ENCODE measurements at places on chromosomes 4 and X.

DNA sequence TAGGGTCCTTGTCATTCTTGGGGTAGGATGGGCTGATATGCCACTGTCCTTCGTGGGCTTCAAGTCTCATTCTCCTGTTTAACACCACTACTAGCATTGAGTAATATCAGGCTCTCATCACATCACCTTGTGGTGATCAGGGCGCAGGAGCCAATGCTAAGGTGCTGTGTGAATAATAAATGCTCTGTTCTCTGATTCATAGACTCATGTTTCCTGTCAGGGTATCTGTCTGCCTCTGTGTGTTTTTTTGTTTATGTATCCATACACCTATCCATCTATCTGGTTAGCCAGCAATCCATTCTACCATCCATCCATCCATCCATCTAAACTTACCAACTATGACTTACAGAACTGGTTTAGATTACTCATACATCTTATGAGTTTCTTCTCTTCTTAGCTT, 525.1 kb upstream of the ATOH1 start:
- no peak for DNase-seq

GRCh38 chr4:152808670-152809069, 28.9 kb downstream of the ARFIP1 start:
- DNase-seq = no peak

DNA sequence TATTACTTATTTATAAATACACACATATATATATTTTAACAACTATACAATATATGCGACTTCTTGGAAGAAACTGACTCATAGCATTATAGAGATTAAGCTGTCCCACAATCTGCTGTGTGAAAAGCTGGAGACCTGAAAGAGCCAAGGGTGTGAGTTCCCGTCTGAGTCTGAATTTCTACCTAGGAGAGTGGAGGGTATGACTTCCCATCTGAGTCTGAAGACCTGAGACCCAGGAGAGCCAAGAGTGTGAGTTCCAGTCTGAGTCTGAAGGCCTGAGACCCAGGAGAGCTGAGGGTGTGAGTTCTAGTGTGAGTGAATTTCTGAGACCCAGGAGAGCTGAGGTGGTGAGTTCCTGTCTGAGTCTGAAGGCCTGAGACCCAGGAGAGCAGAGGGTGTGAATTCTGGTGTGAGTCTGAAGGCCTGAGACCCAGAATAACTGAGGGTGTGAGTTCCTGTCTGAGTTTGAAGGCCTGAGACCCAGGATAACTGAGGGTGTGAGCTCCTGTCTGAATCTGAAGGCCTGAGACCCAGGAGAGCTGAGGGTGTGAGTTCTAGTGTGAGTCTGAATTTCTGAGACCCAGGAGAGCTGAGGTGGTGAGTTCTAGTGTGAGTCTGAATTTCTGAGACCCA, 8.9 kb upstream of the P2RY8 start:
- peak; percentile 1 for DNase-seq

GRCh38 chr4:182937268-182938204, 20.4 kb upstream of the DCTD start:
- DNase-seq = no peak

GRCh38 chr4:169250796-169251195, 20.0 kb downstream of the SH3RF1 start:
- DNase-seq = no peak

DNA sequence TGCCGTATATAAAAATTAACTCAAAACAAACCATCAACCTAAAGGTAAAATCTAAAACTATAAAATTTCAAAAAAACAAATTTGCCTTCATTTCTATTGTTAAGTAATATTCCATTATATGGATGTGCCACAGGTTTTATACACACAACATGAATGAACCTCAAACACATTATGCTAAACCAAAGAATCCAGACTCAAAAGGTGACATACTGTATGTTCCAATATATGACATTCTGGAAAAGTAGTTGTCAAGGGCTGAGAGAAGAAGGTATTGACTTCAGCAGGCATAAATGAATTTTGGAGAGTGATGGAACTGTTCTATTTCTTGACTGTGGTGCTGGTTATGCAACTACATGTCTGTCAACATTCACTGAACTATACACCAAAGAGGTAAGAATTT, 56.6 kb downstream of the CNOT6L start:
- DNase-seq = no peak

DNA sequence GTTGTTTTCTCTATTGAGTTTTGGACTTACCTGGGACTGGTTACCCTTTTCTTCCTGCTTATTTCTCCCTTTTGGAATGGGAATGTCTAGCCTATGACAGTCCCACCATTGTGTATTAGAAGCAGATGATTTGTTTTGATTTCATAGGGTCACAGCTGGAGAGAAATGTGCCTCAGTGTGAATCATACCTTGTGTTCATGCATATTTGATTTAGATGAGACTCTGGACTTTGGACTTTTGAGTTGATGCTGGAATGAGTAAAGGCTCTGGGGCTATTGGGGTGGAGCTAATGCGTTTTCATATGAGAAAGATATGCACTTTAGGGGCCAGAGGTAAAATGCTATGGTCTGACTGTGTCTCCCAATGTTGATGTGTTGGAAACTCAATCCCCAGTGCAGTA, 30.5 kb upstream of the TEX13C start:
- no peak for DNase-seq

- peak; percentile 23 for DNase-seq
Measured at GRCh38 chr4:101393256-101393655, 45.9 kb upstream of the PPP3CA start.

GRCh38 chr4:85932500-85933290, 427.2 kb downstream of the MAPK10 start:
- no peak for DNase-seq

Data from stimulated activated naive CD8-positive, alpha-beta T cell treated with anti-CD3 and anti-CD28 coated beads, Interleukin-15, Interleukin-2, amounts not matched to agents 100 U/mL and 50 U/mL, for 24 hours (primary cell).